ENCODE measurements at places on chromosomes 7 and 10. TPM values are rescaled to one million over a fixed set of nuclear protein-coding genes. Genes with fewer than 3 reads are reported as not detected.

GRCh38 chr7:111094419-111094818 lies 3.5 kb downstream of the LRRN3 start:
- H3K27me3 ChIP-seq: no peaks in the 10 kb centered on the region
- no peak overlapping the region for H3K4me3 ChIP-seq
- peaks cover 14% of the 10 kb centered on the region for H3K4me1 ChIP-seq
- H3K27ac ChIP-seq: no peak overlapping the region

KIAA1549 gene
- total RNA-seq: 1.5 TPM

HOXA11 gene
- total RNA-seq: not detected

- no peaks in the 10 kb centered on the region for H3K4me1 ChIP-seq
- no peak overlapping the region for H3K4me3 ChIP-seq
- H3K27ac ChIP-seq: no peak overlapping the region
- no peak for DNase-seq
- H3K36me3 ChIP-seq: no peaks in the 10 kb centered on the region
Observed at GRCh38 chr7:125727215-125727614, 797.6 kb upstream of the POT1 start.

DNA sequence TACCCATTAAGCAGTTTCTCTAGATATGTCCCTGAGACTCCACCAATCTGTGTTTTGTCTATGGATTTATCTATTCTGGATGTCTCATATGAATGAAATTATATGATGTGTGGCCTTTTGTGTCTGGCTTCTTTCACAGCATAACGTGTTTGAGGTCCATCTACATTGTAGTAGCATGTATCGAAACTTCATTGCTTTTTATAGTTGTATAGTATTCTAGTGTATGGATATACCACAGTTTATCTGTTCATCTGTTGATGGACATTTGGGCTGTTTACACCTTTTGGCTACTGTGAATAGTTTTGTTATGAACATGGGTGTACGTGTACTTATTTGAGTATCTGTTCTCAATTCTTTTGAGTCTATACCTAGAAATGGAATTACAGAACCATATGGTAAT lies 9.6 kb downstream of the KAT6B start:
- peaks cover 26% of the 10 kb centered on the region for H3K4me1 ChIP-seq
- no peak overlapping the region for H3K27ac ChIP-seq
- H3K27me3 ChIP-seq: no peaks in the 10 kb centered on the region
- H3K36me3 ChIP-seq: no peaks in the 10 kb centered on the region
- DNase-seq: no peak
- H3K4me3 ChIP-seq: no peak overlapping the region

CDHR3 gene
- 7.4 TPM for total RNA-seq

GRCh38 chr7:122485856-122486255 lies 181.3 kb upstream of the FEZF1 start:
- no peak overlapping the region for H3K27ac ChIP-seq
- H3K4me3 ChIP-seq: no peak overlapping the region
- no peaks in the 10 kb centered on the region for H3K4me1 ChIP-seq
- H3K27me3 ChIP-seq: no peaks in the 10 kb centered on the region
- H3K36me3 ChIP-seq: no peaks in the 10 kb centered on the region

DNA sequence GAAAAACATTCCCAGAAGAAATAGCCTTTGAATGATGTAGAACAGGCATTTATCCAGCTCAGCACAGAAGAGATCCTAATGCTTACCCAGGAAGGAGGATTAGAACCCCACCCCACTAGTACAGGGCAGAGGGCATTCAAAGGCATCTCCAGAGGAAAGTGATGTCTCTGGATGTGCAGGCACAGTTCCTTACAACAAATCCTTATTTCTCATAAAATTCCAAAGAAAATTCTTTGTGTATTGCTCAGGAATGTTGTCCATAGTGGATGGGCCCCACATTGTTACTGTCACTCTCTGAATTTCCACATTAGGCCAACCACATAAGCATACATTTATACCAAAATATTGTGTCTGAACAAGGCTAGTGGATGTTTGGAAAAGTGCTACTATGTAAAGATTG lies 243.0 kb downstream of the ADRA2A start:
- no peak overlapping the region for H3K27ac ChIP-seq
- DNase-seq: no peak
- H3K4me3 ChIP-seq: no peak overlapping the region
- no peaks in the 10 kb centered on the region for H3K4me1 ChIP-seq
- no peaks in the 10 kb centered on the region for H3K36me3 ChIP-seq

FANK1 gene
- 8.4 TPM for total RNA-seq
